ENCODE measurements at places on chromosomes 5 and 9.

DNA sequence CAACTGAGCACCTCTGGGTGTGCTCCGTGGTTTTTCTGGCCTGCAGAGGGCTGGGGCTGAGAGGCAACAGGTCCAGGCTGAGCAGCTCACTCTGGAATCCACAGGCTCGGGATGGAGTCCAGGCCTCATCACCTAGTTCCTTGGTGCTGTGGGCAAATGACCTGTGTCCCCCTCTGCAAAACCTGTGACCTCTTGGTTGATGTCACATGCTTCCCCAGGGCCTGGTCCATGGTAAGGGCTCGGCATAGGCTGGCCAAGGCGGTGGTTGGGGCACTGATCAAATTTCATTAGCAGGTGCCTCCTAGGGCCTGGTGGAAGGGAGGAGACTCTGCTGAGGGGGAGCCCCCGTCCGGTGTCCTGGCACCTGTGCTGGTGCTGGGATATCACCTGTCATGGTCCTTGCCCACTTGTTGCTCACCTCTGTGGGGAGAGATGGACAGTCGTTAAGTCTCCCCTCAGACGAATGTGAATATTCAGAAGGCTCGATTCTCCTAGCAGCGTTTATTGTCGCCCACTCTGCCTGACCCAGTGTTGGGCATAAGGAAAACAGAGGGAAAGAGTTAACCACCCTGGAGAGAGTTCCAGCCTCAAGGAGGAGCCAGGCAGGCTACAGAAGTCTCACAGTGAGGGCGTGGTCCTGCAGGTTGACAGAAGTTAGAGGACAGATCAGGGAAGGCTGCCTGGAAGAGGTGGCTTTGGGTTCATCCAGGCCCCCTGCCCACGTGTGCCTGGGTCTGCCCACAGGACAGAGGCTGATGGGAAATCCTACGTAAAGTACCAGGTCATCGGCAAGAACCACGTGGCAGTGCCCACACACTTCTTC, 3.5 kb downstream of the ENDOG start:
- DNase-seq: no peak

DNA sequence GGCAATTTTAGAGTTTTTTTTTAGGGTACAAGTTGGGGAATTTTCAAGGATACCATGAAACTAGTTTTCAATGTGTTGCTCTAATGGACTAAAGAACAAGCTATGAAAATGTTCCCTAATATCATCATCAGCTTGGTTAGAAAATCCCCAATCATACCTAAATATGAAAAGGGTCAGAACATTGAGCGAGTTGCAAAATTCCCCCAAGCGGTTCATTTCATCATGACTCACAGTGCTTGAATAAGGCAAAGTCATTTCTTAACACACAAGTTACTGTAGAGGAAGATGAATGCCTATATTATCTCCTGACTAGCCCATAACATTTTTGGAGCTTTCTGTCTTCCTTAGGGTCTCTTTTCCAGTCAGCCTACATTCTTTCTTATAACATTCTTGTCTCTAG, 62.7 kb downstream of the ST8SIA4 start:
- DNase-seq: no peak

- peak; percentile 37 for DNase-seq
Measured at GRCh38 chr9:113597390-113598241, 134.1 kb downstream of the RGS3 start.

- no peak for DNase-seq
Measured at GRCh38 chr9:135186248-135187164, 99.0 kb downstream of the OLFM1 start.

All from lower lobe of right lung (tissue), 2 donors.